H1 (cell line): ENCODE measurements at places on chromosomes 7 and 10. TPM values are rescaled to one million over a fixed set of nuclear protein-coding genes. Genes with fewer than 3 reads are reported as not detected.

The UCN3 gene
- not detected in 2 replicates for total RNA-seq

DNA sequence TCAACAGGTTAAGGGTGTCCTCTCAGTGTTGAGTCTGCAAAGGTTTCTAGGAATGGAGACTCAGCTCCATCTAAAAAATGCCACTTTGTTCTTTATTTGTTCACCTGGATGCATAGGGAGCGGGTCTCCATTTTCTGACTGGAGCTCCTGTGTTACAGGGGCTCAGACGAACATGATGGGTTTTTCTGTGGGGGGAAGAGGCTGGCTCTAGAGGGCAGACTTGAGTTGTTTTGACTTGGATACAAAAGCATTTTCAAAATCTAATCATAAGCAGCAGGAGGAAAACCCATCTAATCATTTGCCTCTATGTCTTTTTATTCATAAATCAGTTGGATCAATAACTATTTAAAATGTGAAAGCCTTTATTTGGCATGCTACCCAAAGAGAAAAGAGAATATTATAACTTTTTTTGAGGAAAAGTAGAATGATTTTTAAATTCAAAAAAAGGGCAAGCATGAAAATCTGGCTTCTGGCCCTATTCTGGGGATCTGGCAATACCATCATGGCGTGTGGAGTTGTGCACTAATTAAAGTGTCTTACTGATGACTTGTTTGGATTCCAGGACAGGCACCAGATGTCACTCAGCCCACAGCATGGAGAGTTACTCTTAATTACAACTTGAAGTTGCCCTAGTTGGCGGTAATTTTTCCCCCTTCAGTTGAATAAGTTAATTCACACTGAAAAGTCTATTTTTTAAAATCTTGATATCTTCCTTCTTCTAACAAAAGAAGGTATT lies 594.9 kb downstream of the REEP3 start:
- DNase-seq: no peak
- no peaks in the 10 kb centered on the region for H3K36me3 ChIP-seq
- no peak overlapping the region for H3K4me3 ChIP-seq
- H3K27ac ChIP-seq: no peak overlapping the region
- H3K27me3 ChIP-seq: no peaks in the 10 kb centered on the region

DNA sequence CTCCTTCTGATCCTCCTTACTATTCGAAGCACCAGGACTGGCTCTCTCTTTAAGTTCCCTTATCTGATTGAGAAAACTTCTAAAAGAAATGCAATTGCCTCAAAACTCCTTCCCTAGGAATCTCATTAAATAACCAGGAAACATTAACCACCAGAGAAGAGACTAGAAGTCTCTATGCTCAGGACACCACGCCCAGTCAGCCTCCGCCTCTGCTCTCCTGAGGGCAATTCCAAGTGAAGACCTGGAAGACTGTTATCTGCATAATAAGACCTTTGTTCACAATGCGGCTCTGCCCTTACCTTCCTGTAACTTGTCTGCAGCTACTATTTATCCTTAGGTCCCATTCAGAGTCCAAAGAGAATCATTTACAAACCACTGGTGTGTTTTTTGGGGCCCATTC lies 78.8 kb downstream of the ELMO1 start:
- DNase-seq: no peak
- H3K4me1 ChIP-seq: no peaks in the 10 kb centered on the region
- H3K27ac ChIP-seq: no peak overlapping the region
- no peak overlapping the region for H3K4me3 ChIP-seq

DNA sequence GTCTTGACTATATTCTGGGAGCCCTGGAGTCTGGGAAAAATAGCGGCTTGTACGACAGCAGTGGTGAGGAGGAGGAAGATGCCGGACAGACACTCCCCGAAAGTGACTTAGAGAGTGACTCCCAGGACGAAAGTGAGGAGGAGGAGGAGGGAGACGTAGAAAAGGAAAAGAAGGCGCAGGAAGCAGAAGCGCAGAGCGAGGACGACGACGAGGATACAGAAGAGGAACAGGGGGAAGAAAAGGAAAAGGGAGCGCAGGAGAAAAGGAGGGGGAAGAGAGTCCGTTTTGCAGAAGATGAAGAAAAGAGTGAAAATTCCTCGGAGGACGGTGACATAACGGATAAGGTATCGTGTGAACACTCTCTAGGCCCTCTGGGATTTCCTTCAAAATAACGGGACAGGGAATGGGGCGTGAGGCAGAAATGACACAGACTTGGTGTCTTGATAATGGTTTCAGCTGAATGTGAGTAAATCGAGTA lies 908 bp downstream of the NOM1 start:
- peak overlapping the region; percentile 93 for H3K4me3 ChIP-seq
- no peaks in the 10 kb centered on the region; the same call in none of the 2 replicates for H3K4me1 ChIP-seq
- H3K27ac ChIP-seq: no peak overlapping the region
- DNase-seq: no peak
- peaks cover 31% of the 10 kb centered on the region for H3K36me3 ChIP-seq

GRCh38 chr7:145339319-145339718 lies 503.5 kb upstream of the TPK1 start:
- no peaks in the 10 kb centered on the region for H3K36me3 ChIP-seq
- no peak for DNase-seq
- no peak overlapping the region for H3K4me3 ChIP-seq
- no peaks in the 10 kb centered on the region for H3K27me3 ChIP-seq

The HERC4 gene
- 39.3 and 44.0 TPM in 2 replicates for total RNA-seq

DNA sequence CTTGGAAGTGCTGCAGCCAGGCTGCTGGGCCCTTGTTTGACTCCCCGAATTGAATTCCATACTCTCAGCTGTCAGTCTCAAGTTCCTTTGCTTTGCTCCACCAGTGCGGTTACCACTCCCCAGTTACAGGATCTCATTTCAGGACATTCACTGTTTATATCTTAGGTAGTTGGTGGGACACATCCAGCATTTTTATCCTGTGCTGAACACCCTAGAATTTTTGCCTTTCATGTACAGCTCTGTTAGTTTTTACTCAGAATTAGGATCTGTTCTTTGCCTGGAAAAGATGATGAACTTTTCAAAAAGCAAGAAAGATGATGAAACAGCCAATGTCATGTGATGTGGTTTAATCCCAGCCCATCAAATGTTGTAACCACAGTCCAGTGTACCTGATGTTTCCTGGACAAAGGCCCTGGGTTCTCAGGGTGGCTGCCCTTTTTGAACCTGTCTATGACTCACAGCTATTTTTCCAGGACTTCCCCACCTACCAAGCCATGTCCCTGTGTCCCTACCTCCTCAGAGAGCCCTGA lies 149.7 kb downstream of the NOC3L start:
- no peak overlapping the region for H3K27ac ChIP-seq
- no peak overlapping the region for H3K4me3 ChIP-seq
- no peak for DNase-seq
- H3K27me3 ChIP-seq: no peaks in the 10 kb centered on the region
- no peaks in the 10 kb centered on the region; the same call in 1 of the 2 replicates for H3K4me1 ChIP-seq
- H3K36me3 ChIP-seq: no peaks in the 10 kb centered on the region

- H3K4me3 ChIP-seq: peak overlapping the region; percentile 5; the same call in 1 of the 2 replicates
- H3K4me1 ChIP-seq: no peaks in the 10 kb centered on the region
- H3K27me3 ChIP-seq: no peaks in the 10 kb centered on the region
- no peak for DNase-seq
These were observed 11.7 kb upstream of the TMEM106B start for GRCh38 chr7:12199363-12199762.
